Stimulated activated CD4-positive, alpha-beta T cell treated with anti-CD3 and anti-CD28 coated beads, Interleukin-4, amount 100 ng/mL, for 24 hours (primary cell): ENCODE measurements at places on chromosomes 1 and 21.

- DNase-seq = no peak
Measured at GRCh38 chr1:230548357-230548756, 93.9 kb upstream of the COG2 start.

- DNase-seq = no peak
Measured at GRCh38 chr1:38073534-38074301, 27.1 kb upstream of the POU3F1 start.

GRCh38 chr1:53183095-53183990, 13.3 kb upstream of the CPT2 start:
- no peak for DNase-seq

DNA sequence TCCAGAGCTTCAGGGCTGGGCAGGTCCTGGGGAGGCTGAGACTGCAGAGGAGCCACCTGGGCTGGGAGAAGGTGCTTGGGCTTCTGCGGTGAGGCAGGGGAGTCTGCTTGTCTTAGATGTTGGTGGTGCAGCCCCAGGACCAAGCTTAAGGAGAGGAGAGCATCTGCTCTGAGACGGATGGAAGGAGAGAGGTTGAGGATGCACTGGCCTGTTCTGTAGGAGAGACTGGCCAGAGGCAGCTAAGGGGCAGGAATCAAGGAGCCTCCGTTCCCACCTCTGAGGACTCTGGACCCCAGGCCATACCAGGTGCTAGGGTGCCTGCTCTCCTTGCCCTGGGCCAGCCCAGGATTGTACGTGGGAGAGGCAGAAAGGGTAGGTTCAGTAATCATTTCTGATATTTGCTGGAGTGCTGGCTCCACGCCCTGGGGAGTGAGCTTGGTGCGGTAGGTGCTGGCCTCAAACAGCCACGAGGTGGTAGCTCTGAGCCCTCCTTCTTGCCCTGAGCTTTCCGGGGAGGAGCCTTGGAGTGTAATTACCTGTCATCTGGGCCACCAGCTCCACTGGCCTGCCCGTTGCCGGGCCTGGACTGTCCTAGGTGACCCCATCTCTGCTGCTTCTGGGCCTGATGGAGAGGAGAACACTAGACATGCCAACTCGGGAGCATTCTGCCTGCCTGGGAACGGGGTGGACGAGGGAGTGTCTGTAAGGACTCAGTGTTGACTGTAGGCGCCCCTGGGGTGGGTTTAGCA, 9.3 kb downstream of the MYBPH start:
- DNase-seq = no peak

DNA sequence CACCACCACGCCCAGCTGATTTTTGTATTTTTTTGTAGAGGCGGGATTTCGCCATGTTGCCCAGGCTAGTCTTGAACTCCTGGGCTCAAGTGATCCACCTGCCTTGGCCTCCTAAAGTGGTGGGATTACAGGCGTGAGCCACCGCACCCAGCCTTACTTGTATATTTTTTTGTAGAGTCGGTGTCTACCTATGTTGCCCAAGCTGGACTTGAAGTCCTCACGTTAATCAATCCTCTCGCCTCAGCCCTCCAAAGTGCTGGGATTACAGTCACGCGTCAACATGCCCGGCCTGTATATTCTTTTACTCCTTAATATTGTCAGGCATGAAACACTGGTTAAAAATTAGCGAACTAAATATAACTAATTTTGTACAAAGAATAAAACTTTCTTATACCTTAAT, 5.5 kb upstream of the TOMM20 start:
- DNase-seq = no peak

DNA sequence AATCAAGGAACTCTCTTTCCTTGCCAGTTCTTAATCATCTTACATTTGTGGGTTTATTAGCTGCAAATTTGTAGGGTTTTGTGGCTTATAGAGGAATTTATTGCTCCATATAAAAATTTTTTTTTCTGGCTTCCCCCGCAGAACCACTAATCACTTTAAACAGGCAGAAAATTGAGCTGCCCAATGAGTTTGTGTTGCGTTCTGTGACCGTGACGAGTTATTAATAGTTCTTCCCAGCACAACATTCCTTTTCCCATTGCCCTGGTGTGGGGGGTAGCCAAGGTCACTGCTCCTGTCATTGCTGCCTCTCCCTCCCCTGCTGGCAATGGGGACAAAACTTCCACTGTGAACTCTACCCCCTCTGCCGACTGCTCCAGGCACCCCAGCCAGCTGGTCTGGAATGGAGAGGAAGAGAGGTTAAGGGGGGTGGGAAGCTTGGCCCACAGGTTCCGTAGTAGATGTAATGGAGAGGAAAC, 55.1 kb downstream of the UBE2T start:
- DNase-seq = no peak

- DNase-seq = no peak
Measured at GRCh38 chr1:15656464-15656863, 27.7 kb upstream of the PLEKHM2 start.

GRCh38 chr1:167533851-167534300, 15.5 kb upstream of the CD247 start:
- peak; percentile 72 for DNase-seq

DNA sequence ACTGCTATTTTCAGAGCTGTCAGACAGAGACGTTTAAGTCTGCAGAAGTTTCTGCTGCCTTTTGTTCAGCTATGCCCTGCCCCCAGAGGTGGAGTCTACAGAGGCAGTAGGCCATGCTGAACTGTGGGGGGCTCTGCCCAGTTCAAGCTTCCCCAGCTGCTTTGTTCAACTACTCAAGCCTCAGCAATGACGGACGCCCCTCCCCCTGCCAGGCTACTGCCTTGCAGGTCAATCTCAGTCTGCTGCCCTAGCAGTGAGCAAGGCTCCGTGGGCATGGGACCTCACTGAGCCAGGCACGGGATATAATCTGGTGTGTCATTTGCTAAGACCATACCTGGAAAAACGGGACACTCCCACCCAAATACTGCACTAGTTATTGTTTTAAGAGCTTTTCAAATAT, 219.7 kb downstream of the BRINP3 start:
- DNase-seq = no peak

DNA sequence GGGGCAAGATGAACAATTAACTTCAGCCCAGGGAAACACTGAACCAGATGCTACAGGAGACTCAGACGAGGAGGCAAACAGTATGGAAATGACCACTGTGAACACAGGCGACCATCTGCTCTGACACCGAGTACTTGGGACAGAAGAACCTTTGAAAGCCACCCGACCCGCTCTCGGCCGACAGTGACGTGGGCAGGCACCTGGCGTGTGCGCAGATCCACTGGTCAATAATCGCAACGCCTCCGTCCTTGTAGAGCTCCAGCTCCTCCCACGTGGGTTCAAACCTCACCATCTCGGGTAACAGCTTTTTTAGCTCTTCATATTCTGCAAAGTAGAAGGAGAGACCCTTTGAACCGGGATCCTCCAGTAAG, 20.3 kb downstream of the POFUT2 start:
- DNase-seq = no peak

DNA sequence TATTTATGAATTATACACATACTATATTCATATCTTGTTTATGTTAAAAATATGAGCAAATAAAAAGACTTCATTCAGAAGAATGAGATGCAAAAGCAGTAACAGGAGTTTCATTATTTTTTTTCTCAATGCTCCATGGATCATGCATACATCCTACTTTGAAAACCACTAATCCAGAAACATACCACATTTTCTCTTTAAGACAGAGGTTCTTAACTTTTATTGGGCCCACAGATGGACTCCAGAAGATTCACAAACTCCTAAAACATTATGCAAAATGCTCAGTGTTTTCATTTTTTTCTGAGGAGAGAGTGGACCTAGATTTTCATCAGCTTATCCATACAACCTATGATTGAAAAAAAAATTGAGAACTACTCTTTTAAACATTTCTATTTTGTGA, 227.8 kb downstream of the DNM3 start:
- no peak for DNase-seq

GRCh38 chr1:188949701-188950100, 1528.0 kb downstream of the BRINP3 start:
- DNase-seq = no peak

GRCh38 chr21:36288651-36289243, 31.2 kb upstream of the MORC3 start:
- no peak for DNase-seq

GRCh38 chr1:186188736-186189135, 186.3 kb downstream of the TPR start:
- DNase-seq = no peak

GRCh38 chr1:173258479-173259264, 51.5 kb upstream of the TNFSF4 start:
- DNase-seq = no peak

GRCh38 chr1:218397752-218398339, 52.7 kb downstream of the TGFB2 start:
- DNase-seq = no peak

GRCh38 chr21:33231526-33231925, 1.8 kb downstream of the IFNAR2 start:
- DNase-seq = peak; percentile 68

GRCh38 chr1:88730995-88731394, 46.9 kb downstream of the PKN2 start:
- DNase-seq = no peak

GRCh38 chr1:109113590-109114341, at the start of gene ELAPOR1:
Gene ELAPOR1, plus strand, starts transcription at chr1:109114115. Its CDS starts 69 bp downstream, at chr1:109114184.
- DNase-seq = peak; percentile 83

DNA sequence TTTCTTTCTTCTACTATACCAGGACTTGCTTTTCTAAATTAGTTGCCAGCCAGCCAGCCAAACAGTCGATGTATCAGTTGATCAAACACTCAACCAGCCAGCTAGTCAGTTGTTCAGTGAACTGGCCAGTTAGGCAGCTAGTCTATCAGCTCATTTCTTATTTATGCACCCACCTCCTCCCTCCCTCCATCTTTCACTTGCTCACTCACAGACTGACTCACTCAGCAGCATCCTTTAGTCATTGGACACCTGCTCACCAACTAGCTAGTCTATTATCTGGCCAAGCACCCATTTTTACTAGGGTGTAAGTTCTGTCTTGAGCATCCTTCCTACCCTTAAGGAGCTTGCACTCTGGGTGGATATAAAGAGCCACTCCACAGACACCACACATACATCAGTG, 5.9 kb upstream of the SPRR4 start:
- no peak for DNase-seq

DNA sequence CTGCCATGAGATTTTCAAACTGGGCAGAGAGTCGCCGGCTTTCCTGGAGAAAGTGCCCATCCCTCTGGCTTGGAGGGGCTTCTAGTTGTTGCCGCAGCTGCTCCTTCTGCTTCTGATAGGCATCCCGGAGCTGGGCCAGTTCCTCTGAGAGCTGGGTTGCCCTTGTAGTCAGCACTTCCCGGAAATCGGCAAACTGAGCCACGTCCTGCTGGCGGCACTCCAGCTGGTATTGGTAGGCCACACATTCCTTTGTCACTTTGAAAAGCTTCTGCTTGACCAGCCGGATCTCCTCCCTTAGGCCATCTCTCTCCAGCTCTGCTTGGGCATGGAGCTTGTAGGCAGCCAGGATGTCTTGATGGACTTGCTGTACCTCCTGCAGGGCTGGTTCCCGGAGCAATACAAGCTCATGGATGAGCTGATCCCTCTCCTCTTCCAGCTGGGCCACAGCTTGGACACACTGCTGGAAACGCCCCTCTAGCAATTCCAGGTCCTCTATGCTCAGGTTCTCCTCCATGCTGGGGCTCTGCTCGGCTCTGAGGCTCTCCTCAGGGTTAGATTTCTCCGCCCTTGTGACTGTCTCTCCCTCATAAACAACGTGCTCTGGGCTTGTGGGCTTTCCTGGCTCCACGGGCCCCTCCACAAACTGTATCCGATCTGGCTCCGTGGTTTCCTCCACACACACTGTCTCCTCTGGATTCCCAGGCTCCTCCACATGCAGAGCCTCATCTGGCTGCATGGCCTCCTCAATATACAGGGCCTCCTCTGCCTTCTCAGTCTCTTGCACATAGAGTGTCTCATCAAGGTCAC, 7.3 kb downstream of the SYNC start:
- DNase-seq = no peak

DNA sequence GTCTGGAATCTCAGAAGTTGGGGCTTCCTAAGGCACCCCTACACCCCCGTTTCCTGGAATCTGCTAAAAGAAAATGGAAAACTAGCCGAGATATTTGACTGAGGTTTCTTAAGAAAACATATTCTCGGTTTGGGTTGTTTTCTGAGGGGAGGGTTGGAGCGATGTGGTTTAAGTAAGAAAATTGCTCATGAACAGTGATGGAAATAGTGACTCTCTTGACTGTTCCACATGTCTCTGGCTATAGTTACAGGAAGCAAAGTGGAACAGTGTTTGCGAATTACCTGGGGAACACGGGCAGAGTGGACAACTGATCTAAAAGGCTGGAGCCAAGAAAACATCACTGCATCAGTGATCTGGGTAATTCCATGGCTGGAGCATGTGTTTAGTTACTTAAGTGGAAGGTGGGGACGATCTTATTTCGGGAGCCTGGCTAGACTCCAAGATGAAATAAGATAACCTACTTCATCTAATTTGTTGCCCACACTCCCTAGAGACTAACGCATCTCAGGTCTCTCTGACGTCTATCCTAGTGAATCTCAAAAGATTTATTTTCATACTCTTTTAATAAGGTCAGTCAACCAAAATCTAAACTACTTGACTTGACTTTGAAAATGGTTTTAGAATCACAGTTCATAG, 92.4 kb downstream of the KCNJ15 start:
- DNase-seq = peak; percentile 23

GRCh38 chr1:171279678-171280077, 31.4 kb downstream of the FMO1 start:
- DNase-seq = no peak

GRCh38 chr1:167428395-167428794, 89.9 kb downstream of the CD247 start:
- DNase-seq = no peak

DNA sequence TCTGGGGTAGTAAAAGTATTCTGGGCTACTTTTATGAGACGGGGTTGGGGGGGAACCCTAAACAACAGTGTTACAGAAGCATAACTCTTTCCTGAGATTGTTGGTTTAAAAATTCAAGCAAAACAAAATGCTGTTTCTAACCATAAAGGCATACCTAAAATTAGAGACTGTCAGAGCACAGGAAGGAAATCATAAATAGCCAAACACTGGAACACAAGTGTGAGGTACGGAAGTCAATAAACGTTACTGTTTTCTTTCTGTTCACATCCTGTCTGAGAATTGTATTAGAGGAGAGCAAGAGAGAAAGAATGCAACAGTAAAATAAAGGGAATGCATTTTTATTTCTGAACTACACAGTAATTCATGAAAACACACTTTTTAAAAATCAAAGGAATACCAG, 42.8 kb upstream of the IL12RB2 start:
- DNase-seq = no peak

DNA sequence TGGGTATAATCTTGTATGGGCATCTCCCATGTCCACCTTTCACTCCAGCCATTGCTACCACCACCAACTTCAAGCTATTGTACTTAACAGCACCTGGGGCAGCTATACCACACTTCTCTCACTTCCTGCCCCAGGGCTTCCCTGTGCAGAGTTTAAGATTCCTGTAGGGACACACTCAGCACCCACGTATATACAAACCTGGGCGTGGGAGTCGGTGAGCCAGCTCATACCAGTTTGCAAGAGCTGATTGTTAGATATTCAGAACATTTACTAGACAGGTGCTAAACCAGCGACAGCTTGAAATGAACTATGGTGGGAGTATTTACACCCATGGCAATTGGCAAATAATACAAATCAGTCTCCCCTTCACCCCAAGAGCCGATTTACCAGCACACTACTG, 114.8 kb upstream of the CSF3R start:
- DNase-seq = no peak
